ENCODE measurements at places on chromosomes 11 and 22.

DNA sequence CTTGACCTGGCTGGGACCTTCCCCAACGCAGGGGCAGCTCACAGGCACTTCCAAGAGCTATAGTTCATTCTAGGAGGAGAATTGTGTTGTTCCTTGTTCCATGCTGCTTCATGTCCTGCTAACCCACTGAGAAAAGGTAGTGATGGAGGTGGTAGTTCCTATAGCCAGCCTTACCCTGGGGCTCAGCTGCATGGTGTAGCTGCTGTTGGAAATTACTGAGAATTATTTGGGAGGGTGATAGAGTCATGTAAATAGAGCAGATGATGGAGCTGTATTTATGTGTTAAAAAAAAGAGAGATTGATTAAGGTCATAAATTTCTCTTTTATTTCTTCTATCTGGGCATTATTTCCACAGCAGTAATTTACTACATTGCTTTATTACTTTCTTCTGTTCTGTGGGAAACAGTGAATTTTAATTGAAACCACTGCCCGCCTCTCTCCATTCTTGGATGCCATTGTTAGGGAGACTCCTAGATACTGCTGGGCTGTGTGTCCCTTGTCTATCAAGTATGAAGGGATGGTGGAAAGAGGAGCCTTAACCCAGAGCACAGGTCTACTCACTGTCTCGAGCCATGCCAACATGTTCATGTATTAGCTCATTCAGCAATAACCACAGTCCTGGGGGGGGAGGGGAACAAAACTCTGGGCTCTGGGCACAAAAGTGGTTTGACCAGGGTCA lies 309.2 kb downstream of the FAT3 start:
- no peak for ATAC-seq

DNA sequence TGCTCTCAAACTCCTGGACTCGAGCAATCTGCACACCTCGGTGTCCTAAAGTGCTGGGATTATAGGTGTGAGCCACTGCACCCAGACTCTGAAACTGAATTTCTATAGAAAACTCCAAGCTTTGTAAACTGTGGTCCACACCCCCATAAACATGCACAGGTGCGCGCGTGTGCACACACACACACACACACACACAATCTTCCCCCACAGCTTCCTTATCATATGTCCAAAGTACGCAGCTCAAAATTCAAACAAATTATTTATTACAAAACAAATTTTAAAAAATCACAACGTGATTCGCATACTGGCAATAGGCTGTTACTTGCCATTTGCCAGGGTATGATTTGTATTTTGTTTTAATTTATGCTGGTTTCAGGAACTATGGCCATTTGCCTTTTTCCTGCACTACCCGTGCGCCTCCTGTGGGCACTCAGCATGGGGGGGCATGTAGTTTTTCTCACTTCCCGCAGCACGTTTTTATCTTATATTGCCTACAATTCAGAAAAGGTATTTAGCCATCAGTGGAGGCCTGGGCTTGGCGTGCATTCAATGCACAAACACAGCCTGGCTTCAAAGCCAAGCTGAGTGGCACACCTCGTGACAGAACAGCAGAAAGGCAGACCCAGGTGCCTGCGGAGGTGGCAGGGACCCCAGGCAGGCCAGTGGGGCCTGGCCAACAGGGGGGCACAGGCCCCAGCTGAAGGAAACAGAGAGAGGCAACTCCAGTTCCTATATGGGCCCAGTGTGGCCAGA lies 10.8 kb upstream of the SNX32 start:
- ATAC-seq, result no peak

DNA sequence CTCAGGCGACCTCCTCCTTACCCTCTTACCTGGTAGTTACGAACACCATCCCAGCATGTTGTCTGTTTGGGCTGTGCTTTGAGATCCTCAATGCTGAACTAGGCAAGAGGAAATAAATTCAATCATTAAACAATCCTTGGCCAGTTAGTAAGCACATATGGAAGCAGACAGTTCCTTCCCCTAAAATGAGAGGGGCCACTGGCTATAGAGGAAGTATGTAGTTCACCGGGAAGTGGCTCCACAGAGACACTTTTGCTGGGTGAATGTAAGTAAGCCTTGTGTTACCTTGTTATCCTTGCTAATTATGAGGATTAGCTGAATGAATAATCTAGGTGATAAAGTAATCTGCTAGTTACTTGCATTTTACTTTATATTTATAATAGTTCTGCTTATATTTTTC lies 2.9 kb downstream of the THYN1 start:
- no peak for ATAC-seq

DNA sequence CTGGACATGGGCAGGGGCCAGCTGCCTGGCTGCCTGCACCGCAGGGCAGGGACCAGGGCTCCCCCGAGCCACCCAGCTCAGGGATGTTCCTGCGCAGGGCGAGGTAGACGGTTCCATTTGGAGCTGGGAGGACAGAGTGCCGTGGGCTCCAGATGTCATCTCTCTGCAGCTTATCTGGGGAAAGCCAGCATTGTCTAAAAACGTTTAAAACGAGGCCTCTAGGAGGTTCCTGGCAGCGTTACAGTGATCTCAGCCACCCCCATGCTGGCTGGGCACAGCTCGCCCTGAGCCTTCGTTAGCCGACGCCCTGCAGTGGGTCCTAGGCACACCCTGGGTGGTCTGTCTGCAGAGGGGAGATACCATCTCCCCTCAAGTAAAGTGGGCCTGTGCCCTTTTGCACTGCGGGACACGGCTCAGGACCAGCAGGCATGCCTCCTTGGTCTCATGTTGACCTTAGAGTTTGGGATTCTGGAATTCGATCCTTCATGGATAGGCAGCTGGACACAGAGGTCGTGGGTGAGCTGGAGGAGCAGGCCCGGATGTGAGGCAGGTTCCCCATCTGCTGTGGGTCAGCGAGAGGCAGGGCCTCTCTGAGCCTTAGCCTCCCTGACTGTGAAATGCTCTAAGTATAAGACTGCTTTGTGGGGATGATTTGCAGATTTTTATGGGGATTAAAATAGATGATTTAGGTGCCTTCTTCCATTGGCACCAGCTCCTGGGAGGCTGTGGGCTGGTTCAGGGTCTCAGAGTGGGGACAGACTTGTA lies 14.1 kb downstream of the SYNGR1 start:
- ATAC-seq, result no peak

- ATAC-seq, result no peak
These were observed 50.7 kb upstream of the RAPSN start for GRCh38 chr11:47499614-47500013.

GRCh38 chr11:59957094-59957493 lies 6.7 kb upstream of the OOSP4A start:
- ATAC-seq, result no peak

- ATAC-seq, result no peak
These were observed 33.8 kb downstream of the MYEOV start for GRCh38 chr11:69327741-69328191.

DNA sequence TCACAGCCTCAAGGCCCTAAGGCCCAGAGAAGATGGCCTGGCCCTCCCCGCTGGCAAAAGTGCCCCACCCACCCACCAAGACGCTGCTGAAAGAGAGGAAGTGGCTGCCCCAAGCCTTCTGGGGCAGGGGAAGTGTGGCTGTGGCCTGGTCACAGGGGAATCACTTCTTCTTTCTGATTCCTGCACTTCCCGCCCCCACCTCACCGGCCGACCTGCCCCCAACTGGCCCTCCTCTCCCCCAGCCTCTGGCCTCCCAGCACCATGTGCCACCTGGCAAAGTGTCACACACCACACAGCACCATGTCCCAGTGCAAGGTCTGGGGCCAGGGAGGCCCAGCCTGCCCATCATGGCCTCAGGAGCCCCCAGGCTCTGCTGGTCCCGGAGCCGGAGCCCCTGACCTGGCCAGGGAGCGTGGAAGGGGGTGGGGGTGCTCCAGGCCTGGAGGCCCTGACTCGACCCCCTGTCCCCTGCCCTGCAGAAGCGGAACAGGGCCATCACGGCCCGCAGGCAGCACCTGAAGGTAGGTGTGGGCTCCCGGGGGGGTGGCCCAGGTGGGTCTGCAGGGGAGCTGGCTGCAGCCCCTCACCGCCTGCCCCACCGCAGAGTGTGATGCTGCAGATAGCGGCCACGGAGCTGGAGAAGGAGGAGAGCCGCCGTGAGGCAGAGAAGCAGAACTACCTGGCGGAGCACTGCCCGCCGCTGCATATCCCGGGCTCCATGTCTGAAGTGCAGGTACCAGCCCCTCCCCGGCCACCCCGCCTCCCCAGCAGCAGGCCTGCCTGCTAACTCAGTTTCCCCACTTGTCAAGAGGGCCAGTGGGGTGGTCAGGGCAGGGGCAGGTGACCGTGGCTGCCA lies 1.4 kb downstream of the TNNI2 start:
- peak; percentile 3 for ATAC-seq

DNA sequence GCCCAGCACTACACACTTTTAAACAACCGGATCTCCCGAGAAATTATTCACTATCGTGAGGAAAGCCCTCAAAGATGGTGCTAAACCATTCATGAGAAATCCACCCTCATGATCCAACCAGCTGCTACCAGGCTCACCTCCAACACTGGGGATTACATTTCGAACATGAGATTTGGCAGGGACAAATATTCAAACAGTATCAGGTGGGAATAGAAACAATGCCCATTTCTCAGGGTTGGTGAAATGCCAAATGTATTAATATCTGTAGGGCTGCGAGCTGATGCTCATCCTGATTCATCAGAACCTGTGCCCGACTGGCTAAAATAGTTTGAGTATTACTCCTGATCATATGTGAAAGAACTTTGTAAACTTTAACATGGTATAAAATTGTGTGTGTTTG lies 15.8 kb upstream of the PTPRJ start:
- no peak for ATAC-seq

DNA sequence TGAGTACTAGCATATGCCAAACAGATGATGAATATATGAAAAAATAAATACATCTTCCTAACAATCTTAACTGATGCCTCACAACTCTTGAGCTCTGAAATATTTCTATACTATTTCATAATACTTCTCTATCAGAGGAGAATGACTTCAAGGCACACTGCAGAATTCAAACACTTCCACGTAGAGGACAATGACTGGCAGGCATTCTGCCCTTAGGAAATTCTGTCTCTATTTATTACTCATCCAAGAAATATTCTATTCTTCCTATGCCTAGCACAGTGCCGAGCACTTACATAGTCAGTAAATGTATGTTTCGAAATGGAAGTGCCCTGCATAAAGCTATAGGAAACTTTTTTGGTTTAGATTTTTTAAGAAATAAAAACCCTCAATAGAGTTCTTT lies 809.1 kb downstream of the DLG2 start:
- ATAC-seq, result no peak

GRCh38 chr22:35777335-35777975 lies 59.8 kb downstream of the APOL5 start:
- ATAC-seq, result no peak

- ATAC-seq, result no peak
These were observed 5.4 kb upstream of the MTMR3 start for GRCh38 chr22:29877620-29878019.

DNA sequence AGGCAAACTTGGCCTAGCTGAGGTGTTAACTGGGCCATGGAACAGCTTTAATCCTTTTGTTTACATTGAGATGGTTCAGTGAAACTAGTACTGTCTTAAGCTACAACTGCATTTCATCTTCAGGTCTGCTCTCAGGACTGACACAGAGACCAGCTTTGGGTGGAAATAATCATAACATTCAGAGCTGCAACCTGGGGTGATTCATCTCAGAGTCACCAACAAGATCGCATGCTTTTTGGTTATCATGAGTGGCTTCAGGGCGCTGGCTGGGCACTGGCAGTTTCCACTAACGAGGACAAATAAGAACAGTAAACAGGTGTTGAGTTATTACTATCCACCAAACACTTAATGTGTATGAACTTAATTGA lies 60.9 kb upstream of the PAX6 start:
- peak; percentile 69 for ATAC-seq

- ATAC-seq, result no peak
These were observed 608.7 kb downstream of the SOX6 start for GRCh38 chr11:15747671-15748070.

GRCh38 chr11:86983021-86983488 lies 27.9 kb upstream of the FZD4 start:
- peak; percentile 93 for ATAC-seq

GRCh38 chr11:59053387-59053786 lies 32.7 kb upstream of the GLYATL1B start:
- ATAC-seq, result no peak
